ENCODE measurements at places on chromosomes 1 and 21.

- DNase-seq: no peak
Observed at GRCh38 chr1:209659909-209660308, 7.7 kb upstream of the LAMB3 start.

DNA sequence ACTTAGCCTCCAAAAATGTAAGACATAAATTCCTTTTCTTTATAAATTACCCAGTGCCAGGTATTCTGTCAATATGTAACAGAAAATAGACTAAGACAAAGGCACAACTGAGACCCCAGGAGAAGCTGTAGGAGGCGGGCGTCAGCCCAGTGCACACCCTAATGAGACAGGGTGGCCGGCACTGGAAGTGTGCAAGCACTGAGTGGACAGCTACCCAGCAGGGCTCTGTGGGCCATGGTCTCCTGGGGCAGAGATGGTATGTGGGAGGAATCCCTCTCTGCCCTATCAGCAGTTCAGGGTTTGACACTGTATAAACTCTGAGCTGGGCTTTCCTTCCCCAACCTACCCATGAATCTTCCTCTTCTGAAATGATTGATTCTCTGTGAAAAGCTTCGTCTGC, 139.5 kb downstream of the GLIS1 start:
- DNase-seq: no peak

GRCh38 chr1:237976331-237976730, 85.6 kb upstream of the ZP4 start:
- no peak for DNase-seq

DNA sequence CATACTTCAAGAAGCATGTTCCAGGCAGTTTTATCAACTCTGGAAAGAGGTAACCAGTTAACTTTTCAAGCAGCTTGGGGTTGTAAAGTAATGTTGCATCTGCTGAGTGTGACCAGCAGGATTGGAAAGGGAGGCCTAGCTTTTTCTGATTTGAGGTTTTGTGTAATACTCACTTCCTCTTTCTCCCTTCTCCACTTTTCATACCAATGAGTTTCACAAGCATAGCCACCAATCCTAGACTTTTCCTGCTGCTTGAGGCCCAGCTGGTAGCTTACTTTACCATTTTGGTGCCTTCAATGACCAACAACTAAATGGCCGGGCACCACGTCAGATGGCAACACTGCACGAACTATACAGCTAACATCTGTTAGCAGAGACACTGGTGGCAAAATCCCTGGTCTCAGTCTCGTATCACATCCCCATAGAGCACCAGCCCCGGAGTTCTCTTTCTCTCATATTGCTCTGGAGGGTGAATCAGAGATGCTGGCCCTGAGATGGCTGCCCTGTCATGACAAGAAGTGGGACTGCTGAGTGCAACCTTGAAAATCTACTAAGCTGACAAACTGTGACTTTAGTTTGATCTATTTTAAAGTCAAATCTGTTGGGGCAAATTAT, 14.8 kb upstream of the GPR88 start:
- DNase-seq: no peak

- no peak for DNase-seq
Observed at GRCh38 chr1:193318347-193318746, 131.9 kb upstream of the B3GALT2 start.

All from stimulated activated CD4-positive, alpha-beta T cell treated with anti-CD3 and anti-CD28 coated beads, Interleukin-2, amount 100 ng/mL, for 48 hours (primary cell).